CD8-positive, alpha-beta memory T cell (primary cell): ENCODE measurements at places on chromosomes 2 and 18.

DNA sequence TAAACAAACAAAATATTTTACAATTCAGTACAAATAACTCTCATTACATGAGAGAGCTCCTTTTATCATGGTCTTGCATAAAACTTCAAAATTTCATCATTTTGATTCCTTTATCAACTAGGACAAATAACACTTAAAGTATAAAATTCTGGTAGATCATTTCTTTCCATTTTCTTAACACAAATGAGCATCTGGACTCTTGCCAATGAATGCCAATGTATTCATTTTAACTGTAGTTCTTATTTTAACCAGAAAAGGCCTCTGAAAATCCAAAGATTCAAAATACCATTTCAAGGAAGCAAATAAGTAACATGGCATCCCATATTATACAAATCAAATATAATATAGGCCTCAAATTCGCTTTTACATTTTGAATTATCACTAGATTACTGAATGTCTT, 13.8 kb upstream of the POU3F3 start:
- DNase-seq: no peak

- DNase-seq: peak; percentile 56
Observed at GRCh38 chr2:200471324-200471848, 38.5 kb downstream of the KCTD18 start.

GRCh38 chr2:66489436-66489835, 54.5 kb downstream of the MEIS1 start:
- DNase-seq: no peak

DNA sequence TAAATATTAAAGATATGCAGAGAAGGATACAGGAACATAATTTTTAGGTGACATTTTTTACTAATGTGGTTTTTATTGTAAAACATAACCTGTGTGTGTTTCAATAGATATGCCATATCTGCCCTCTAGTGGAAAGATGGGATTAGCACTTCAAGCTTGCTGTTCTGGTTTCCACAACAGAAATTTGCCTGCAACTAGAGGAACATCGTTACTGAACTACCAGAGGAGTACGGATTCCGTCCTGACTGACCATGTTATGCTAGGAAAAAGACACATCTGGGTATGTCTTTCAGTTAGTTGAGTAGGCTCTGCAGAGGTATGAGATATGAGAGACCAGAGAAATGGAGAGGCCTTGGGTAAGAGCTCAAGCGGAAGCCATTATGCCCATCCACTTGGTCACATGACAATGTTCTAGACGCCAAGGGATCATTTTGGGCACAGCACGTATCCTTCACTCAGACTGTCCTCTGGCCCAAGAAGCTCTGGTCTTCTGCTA, 104.9 kb downstream of the MBD2 start:
- DNase-seq: no peak

DNA sequence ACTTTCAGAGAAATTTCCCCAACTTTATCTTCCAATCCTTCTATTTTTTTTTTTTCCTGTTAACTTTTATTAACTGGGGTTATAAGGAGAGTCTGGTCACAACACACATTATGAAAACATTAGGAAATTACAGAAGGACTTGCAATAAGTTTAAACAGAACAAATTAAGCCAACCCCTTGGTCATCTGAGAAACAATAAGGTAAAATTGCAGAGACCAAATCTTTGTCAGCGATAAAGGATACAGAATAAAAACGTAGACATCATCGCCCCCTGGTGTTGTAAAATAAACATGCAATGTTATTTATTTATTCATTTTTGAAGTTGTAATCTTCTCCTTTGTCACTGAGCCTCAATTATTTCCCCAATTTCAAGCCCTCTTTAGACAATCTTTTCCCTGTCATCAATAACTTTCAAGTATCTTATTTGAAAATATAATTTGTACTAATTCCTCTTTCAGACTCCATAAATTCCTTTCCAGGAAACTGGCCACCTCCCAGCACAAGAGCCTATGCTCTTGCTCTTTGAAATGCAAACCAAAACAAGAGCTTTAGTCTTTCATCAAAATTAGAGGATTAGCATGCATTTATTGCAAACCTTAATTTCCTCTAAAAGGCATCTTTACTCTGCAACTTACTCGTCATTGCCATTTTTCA, 19.5 kb downstream of the G6PC2 start:
- DNase-seq: no peak
